ENCODE measurements at places on chromosomes 12 and 14. TPM values are rescaled to one million over a fixed set of nuclear protein-coding genes. Genes with fewer than 3 reads are reported as not detected.

HNRNPA1 gene
- 774 TPM for total RNA-seq

DNA sequence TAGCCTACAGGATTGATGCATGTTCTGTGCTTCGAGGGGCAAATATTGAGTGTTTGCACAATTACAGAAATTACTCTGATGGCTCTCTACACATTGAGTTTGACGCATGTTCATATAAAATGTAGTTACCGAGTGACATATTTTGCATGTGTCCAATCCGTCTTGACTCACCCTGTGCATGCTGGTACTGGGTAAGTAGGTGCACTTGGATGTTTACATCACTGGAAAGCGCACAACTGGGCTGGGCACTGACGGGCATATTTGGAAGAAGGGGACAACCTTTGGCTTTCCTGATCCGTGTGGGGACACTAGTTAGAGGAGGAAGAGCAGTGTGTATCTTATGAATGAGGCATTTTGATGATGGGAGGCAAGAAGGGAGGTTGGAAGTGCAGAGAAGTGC is 4.9 kb upstream of the KRT6A start:
- no peak overlapping the region for H3K4me3 ChIP-seq
- peaks cover 53% of the 10 kb centered on the region for H3K4me1 ChIP-seq
- no peak overlapping the region for H3K27ac ChIP-seq
- peaks cover 24% of the 10 kb centered on the region for H3K27me3 ChIP-seq
- no peak for DNase-seq

DNA sequence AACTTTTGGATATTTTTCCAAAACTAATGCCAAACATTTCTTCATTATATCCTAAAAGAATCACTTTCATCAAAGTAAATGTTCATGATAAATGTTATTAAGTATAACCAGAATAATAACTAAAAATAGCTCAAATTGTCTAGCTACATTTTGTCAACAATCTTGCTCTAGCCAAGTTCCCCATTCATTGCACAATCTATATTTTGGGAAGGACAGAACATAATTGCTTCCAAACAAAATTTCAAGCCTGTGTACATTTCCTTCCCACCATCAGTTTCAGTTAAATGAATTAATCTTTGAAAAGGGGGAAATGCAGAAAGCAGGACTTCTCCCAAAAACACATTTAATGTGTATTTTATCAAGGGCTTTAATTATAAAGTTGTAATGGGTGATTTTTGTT is 98.0 kb upstream of the PLEKHG7 start:
- no peak overlapping the region for H3K27ac ChIP-seq
- H3K4me1 ChIP-seq: peaks cover 26% of the 10 kb centered on the region
- H3K36me3 ChIP-seq: peaks cover 2% of the 10 kb centered on the region
- no peak overlapping the region for H3K4me3 ChIP-seq

DNA sequence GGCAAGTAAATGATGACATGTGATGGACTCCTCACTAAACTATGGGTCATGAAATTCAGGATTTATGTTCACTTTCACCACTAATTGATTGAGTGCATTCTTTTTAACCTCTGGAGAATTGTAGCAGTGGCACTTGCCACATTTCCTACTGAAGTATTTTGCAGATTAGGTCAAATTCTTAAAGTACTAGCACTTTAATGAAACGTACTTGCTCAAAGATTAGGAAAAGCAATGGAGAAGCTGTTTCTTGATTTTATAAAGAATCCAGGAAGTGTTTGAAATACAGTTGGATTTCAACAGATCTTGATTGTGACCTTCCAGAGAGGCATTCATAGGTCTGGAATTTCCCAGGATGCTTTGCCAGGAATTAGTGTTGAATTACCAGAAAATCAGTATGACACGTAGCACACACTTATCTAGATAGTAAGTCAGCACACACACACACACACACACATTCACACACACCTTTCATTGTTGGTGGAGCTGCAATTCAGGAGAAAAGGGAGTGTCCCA is 162.6 kb downstream of the MYRFL start:
- no peaks in the 10 kb centered on the region for H3K36me3 ChIP-seq
- peaks cover 12% of the 10 kb centered on the region for H3K4me1 ChIP-seq
- no peak for DNase-seq
- no peak overlapping the region for H3K4me3 ChIP-seq
- H3K27me3 ChIP-seq: no peaks in the 10 kb centered on the region
- no peak overlapping the region for H3K27ac ChIP-seq

- H3K27ac ChIP-seq: no peak overlapping the region
- H3K4me3 ChIP-seq: no peak overlapping the region
- H3K4me1 ChIP-seq: peaks cover 6% of the 10 kb centered on the region
- peaks cover 4% of the 10 kb centered on the region for H3K27me3 ChIP-seq
- DNase-seq: no peak
- H3K36me3 ChIP-seq: no peaks in the 10 kb centered on the region
Measured at GRCh38 chr14:36773136-36773540, 111.5 kb downstream of the PAX9 start.

Data from chondrocyte (in vitro differentiated cells).